ENCODE measurements at places on chromosomes 4 and X.

- H3K27me3 ChIP-seq: no peaks in the 10 kb centered on the region
- no peak for DNase-seq
- no peaks in the 10 kb centered on the region for H3K4me1 ChIP-seq
- H3K4me3 ChIP-seq: no peak overlapping the region
- no peak overlapping the region for H3K27ac ChIP-seq
- no peaks in the 10 kb centered on the region for H3K36me3 ChIP-seq
These were observed 563.1 kb upstream of the INTU start for GRCh38 chr4:127069675-127070074.

DNA sequence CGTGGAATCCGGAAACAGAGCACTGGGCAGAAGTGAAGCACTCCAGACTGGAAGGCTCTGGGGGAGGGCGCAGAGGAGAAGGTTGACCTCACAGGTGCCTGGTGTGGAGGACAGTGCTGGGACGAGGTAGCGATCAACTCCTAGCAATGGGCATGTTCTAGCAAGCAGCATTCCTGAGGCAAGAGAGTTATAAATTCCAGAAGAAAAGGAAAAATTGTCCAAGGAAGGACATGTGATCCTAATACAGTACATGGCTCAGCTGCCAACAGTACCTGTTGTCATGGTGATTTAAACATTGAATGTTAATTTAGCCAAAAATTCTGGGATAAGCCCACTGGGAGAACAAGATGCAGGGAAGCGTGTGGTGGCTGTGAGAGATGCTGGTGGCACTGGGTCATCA is 8.2 kb downstream of the ARHGAP4 start:
- no peak overlapping the region for H3K4me3 ChIP-seq
- no peak overlapping the region for H3K27ac ChIP-seq
- no peak for DNase-seq
- H3K36me3 ChIP-seq: no peaks in the 10 kb centered on the region
- no peaks in the 10 kb centered on the region for H3K27me3 ChIP-seq

- no peaks in the 10 kb centered on the region for H3K4me1 ChIP-seq
- H3K27ac ChIP-seq: no peak overlapping the region
- no peaks in the 10 kb centered on the region for H3K27me3 ChIP-seq
These were observed 56.3 kb downstream of the ZAR1 start for GRCh38 chr4:48546336-48546735.

GRCh38 chr4:20356565-20356964 is 104.9 kb downstream of the SLIT2 start:
- no peak for DNase-seq
- H3K27me3 ChIP-seq: no peaks in the 10 kb centered on the region
- no peak overlapping the region for H3K27ac ChIP-seq
- no peaks in the 10 kb centered on the region for H3K36me3 ChIP-seq
- no peaks in the 10 kb centered on the region for H3K4me1 ChIP-seq
- H3K4me3 ChIP-seq: no peak overlapping the region

DNA sequence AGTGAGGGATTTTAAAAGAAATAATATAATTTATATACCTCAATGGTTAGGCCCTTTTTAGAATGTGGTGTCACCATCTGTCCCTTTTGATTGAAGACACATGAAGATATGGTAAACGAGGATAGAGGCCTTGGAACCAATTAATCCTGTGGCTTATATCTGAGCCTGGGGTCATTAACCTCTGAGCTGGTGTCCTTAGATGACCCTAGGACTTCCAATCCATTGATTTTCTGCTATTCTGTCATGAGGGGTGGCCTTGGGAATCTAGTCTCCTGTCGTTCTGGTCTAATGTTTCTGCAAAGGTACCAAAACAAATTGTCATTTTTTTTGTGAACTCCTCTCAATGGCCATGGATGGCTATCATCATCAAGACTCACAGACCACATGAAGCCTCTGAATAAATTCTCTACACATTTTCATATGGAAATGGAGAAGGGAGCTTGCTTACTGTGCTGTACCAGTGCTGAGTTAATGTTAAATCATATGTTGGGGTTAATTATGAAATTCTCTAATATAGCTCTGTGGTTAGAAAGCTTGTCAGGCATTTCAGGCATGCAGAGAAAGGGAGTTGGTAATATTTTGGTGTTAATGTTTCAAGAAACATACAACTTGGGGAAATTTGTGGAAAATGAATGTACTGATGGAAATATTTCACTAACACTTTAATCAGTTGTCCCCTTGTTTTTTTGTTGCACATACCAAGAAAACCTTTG is 204.2 kb upstream of the IL15 start:
- no peaks in the 10 kb centered on the region for H3K36me3 ChIP-seq
- no peaks in the 10 kb centered on the region for H3K27me3 ChIP-seq
- no peak overlapping the region for H3K27ac ChIP-seq
- H3K4me1 ChIP-seq: no peaks in the 10 kb centered on the region
- DNase-seq: no peak

Data from thoracic aorta (tissue), 2 donors.